ENCODE measurements at places on chromosomes 13 and 19. TPM values are rescaled to one million over a fixed set of nuclear protein-coding genes. Genes with fewer than 3 reads are reported as not detected.

The ACP7 gene
- polyA plus RNA-seq: 0.78 TPM

GRCh38 chr19:44848036-44848811 lies 2.1 kb downstream of the NECTIN2 start:
- peak; percentile 40 for DNase-seq

GRCh38 chr13:83215627-83216026 lies 666.6 kb downstream of the SLITRK1 start:
- DNase-seq: no peak

- no peak for DNase-seq
These were observed 1.6 kb downstream of the ARL11 start for GRCh38 chr13:49629947-49630346.

DNA sequence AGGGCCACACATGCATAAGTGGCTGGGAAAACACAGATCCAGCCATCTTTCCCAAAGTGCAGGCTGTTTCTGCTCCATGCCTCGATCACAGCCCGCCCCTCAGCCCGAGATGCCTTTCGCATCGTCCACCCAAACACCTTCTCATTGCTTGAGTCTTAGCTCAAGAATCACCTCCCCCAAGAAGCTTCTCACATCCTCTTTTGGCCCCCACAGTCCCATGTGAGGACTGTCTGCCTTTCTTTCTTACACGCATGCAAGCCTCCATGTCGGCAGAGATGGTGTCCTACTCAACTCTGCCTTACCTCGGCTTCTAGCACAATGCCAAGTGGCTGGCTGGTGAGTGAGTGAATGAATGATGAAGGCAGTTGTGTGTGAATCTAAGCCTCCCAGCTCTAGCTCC lies 18.1 kb upstream of the GSX1 start:
- DNase-seq: no peak

Data from left kidney (tissue), 8 donors.